ENCODE measurements at places on chromosomes 7 and 10.

- DNase-seq = no peak
These were observed 5.4 kb downstream of the EPC1 start for GRCh38 chr10:32341596-32341995.

DNA sequence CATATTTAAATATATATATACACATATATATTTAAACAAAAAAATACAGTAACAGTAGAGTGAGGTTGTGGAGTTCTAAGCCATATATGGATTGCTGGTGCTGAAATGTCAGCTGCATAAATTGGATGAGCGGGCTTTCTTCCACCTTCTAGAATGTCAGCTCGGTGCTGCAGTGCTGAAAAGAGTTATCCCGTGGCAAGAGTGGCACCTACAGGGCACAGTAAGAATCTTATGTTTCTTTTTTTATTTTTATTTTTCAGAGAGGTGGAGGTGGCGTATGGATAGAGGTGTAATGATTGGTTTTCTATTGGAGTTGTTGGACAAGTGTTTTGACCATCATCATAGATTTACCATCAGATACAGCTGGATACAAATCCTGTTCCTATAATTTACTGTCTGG lies 86.2 kb upstream of the DYNC1I1 start:
- DNase-seq = peak; percentile 58

DNA sequence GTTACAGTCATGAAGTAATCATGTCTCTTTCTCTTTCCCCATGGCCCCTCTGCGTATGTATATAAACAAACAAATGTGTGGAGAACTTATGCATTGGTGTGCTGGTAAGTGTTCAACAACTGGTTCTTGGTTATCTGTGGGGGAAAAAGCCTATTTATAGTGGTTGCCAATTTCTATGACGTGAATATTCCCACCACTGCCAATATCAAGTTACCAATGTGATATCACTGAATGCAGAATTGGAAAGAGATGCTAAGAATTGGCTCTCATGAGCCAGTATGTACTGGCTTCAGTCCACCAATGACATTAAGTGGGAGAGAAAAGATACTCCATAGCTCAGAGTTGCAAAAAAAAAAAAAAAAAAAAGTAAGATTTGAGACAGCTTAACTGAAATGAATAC lies 399.7 kb downstream of the REEP3 start:
- no peak for DNase-seq

GRCh38 chr7:116805100-116805544 lies 57.3 kb upstream of the CAPZA2 start:
- DNase-seq = peak; percentile 56

GRCh38 chr7:108203537-108203936 lies 73.4 kb upstream of the LAMB4 start:
- DNase-seq = no peak

GRCh38 chr10:117578490-117578889 lies 35.9 kb downstream of the EMX2 start:
- DNase-seq = no peak

DNA sequence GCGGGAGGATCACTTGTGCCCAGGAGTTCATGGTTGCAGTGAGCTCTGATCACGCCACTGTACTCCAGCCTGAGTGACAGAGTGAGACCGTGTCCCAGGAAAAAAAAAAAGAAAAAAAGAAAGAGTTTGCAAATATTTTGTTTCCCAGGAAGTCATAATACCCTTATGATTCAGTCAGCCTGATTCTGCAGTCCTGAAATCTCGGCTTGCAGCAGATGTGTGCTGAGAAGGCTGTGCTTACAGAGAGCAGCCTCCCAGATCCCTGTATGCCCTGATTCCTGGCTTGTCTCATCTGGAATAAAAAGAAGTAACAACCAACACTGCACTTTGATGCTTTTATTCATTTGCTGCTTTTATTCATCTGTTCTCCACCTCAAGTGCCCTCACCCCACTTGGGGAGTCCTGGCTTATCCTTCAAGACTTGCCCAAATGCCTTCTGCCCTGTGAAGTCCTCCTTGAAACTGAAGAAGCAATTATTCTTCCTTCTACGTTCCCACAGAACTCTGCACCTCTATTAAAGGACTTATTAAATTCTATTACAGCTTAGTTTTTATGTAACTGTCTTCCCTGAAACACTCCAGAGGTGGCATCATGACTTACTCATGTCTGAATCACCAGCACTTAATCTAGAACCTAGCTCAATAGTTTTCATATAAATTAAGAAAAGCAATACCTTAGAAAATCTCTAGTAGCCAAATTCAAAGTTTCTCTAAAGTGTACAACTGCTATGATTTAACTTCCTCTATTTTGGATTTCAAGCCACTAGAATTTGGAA lies 27.7 kb upstream of the BPGM start:
- DNase-seq = peak; percentile 80

DNA sequence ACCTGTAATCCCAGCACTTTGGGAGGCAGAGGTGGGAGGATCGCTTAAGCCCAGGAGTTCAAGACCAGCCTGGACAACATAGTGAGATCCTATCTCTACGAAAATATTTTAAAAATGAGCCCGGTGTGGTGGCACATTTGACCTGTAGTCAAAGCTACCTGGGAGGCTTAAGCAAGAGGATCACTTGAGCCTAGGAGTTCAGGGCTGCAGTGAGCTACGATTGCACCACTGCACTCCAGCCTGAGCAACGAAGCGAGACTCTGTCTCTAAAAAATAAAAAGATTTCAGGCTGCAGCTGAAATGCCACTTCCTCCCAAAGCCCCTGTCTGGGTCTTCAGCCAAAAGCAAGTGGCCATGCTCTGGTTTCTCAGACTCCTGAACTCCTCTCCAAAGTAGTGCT lies 38.7 kb upstream of the CARD11 start:
- DNase-seq = no peak

GRCh38 chr10:121926671-121927317 lies 1.0 kb downstream of the ATE1 start:
- DNase-seq = peak; percentile 24

DNA sequence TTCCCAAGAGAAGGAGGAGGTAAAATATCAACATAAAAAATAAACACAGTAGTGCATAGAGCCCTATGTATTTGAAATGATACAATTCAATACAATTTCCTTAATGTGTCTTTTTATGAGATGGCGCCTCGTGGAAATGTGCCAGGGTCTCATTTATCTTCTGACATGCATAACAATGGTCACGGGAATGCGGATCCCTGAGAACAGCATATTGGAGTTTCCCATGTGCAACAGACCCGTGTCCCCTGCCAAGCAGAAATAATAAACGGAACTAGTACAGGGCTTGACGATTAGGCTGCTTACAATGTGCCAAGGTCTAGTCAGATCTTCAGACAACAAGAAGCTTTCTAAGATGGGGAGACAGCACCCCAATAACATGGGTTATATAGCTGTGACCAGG lies 217.9 kb downstream of the ARHGAP21 start:
- no peak for DNase-seq

DNA sequence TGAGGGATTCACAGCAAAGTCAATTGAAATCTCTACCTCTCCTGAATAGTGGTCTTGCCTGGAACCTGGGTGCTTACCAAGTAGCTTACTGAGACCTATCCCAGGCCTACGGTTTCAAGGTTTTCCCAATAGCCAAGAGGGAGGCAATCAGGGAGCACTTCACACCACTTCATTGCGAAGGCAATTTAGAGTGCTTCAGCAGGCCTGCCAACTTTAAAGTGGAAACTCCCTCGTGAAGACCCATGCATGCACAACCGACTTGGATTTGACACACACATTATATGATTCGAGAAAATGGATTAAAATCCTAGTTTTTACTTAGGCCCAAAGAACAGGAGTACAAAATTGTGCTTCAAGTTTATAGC lies 51.5 kb upstream of the NOBOX start:
- no peak for DNase-seq

- DNase-seq = peak; percentile 21
These were observed 178.1 kb upstream of the SEMA3A start for GRCh38 chr7:84372712-84373111.

GRCh38 chr10:70115948-70116682 lies 16.5 kb downstream of the AIFM2 start:
- peak; percentile 37 for DNase-seq

DNA sequence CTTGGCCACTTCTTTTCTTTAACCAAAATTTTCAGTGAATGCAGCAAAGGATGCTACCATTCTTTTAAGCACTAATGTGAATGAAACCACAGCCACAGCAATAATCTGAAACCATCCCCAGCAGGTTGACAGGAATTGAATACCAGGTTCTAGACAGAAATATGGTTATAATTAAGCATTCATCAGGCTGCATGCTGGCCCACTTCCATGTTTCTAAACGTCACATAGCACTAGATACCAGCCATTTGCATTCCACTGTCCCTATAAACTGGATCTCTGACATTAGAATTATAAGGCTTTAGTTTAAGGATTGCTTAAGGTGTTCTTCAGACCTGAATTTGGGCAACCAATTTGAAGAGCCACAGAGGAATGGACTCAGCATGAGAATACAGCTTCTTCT lies 340.8 kb upstream of the KLF6 start:
- peak; percentile 65 for DNase-seq

DNA sequence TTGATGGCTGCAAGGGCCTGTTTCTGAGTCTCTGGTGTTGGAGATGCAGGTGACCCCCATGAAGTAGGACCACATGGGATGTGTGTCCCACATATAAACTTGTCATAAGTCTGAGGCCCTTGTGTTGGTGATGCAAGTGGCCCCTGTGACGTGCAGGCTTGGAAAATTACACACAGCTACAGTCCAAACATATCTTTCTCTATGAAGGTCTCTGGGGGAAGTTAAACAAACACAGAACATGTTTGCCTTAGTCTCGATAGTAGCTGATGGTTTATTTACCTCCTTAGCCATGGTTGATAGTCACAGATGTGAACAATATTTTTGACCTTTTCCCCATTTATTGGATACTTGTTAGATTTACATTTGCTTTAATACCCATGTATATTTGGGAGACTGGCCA lies 64.7 kb downstream of the ADCY1 start:
- DNase-seq = no peak

GRCh38 chr10:6409971-6410643 lies 170.0 kb downstream of the PRKCQ start:
- peak; percentile 63 for DNase-seq

DNA sequence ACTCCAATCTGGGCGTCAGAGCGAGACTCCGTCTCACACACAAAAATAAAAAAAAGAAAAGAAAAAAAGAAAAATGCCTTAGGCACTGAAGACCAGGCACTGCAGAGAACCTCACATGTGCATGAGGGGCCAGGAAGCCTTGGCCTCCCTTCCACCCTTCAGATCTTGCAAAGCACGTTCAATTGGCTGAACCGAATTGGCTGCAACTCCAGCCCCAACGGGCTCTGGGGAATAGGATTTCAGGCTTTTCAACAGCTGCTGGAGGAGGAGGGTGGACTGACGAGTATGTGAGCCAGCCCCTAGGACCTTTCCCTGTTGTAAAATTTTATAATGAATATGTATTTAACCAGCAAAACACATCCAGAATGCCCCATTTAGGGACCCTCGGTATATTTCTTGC lies 16.7 kb downstream of the TMEM120A start:
- no peak for DNase-seq

DNA sequence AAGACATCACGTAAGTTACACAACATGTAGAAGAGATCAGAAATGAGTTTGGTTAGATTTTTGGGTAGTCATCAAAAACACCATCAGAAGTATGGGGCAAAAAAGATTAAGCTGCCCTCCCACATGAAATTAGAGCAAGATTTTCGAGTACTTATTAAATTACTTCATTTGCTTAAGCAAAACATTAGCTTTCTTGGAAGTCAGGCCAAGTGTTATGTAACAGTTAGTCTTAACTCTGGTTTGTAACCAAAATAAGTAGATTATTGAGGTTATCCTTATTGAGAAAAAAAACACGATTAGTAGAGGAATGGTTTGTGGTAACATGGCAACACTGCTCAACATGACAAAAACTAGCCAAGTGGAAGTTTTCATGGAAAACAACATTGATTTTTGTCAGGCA lies 37.9 kb downstream of the HBP1 start:
- no peak for DNase-seq

GRCh38 chr7:41336981-41337380 lies 365.9 kb downstream of the INHBA start:
- DNase-seq = peak; percentile 68

- DNase-seq = no peak
These were observed 128.4 kb downstream of the ARHGAP22 start for GRCh38 chr10:48476279-48476982.

Data from EH (cell line).